ENCODE measurements at places on chromosomes 16 and 17.

DNA sequence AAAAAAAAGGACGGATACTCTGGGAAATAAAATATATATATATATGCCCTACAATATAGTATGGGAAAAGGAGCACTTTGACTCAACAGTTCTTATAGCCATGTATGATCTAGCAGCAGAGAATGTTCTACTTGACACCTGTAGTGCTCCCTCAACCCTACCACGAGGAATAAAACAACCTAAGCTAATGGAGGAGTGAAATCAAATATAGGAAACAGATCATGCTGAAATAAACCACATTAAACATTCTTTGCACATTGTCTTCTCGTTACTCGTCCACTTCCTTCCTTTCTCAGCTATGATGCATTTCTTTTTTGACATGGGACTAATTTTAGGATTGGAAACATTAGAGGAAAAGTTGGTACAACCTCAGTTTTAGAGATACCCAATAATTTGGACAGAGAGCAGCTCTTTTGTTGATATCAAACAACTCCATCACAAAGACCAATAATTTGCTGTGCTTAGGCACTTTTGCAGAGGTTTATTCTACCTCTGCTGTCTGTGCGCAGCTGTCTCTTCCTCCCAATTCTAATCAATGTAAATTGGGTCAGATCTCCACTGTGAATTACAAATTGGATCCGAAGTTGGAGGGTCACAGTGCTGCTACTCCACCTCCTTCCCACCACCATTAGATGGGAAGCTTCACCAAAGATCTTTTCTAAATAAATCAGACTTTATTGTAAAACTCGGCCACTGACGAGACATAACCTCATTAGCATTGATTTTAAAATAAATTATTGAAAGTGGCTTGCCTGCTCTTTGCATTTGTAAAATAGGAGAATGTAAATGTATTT, 65.8 kb downstream of the SNX11 start:
- DNase-seq, result no peak

DNA sequence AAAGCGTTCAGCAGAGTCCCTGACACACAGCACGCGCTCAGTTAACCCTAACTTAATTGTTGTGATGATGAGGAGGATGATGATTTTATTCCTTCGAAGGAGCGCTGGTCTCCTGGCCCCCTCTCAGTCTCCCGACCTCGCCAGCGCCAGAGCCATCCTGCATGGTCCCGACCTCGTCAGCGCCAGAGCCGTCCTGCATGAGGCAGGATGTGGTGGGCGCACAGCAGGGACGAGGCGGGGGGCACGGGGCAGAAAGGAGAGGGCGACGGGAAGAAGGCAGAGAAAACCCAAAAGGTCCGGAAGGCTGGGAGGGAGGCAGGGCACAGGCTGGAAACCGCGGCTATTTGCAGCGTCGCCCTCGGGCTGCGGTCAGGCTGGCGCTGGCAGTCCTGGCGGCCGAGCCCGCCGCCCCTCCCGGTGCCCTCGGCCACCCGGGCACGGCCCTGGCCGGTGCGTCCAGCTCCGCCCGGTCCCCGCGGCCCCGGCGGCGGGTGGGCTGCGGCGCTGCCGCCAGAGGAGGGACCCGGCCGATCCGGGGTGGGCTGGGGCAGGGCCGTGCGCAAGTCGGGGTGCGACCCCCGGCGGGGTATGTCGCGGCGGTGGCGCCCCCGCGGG, 3.0 kb upstream of the TAC4 start:
- DNase-seq, result peak; percentile 54

- peak; percentile 93 for DNase-seq
These were observed at the start of gene SCRN2 for GRCh38 chr17:47840742-47841487. SCRN2 (minus strand) TSS chr17:47841273; CDS start chr17:47840843, 430 bp downstream.

GRCh38 chr17:29566473-29567303, at the start of gene ABHD15:
ABHD15 (minus strand) TSS chr17:29567037; CDS start chr17:29566966, 71 bp downstream.
- peak; percentile 83 for DNase-seq

DNA sequence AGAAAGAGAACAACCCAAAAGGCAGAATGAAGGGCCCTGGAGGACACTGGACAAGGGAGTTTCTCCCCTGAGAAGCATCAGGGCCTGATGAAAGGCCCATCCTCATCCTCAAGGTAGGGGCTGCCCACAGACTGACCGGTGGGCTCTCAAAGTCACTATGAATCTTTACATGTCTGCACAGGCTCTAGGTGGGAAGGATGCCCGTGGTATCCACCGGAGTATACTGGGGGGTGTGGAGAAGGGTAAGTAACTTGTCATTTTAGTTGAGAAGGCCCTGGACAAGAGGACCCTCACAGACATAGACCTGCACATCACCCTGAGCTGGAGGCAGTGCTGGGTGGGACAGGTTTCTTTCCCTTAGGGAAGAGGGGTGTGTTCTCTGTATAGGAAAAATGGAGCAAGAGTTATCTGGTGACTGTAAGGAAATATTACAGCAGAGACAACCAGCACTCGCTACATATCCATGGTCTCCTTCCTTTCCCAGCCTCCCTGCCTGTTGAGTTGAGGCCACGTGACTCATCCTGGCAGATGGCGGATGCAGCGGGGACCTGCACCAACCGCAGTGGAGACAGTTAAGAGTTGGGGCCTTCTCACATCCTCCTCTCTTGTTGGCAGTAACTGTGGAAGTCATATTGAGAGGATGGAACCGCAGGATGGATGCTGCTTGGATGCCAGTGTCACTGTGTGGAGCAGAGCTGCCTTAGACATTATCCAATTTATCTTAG, 45.6 kb upstream of the KCNJ12 start:
- DNase-seq, result no peak

DNA sequence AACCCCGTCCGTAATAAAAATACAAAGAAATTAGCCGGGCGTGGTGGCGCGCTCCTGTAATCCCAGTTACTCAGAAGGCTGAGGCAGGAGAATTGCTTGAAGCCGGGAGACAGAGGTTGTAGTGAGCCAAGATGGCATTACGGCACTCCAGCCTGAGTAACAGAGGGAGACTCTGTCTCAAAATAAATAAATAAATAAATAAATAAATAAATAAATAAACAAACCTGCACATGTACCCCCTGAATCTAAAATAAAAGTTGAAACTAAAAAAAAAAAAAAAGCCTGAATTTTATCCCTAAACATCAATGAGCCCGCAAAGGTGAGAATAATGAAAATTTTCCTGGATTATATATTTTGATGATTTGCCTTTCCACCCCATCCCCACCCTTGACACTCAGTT, 124.7 kb downstream of the CDH11 start:
- no peak for DNase-seq

GRCh38 chr17:57649731-57650484, 95.2 kb downstream of the CCDC182 start:
- peak; percentile 95 for DNase-seq

GRCh38 chr17:45149037-45149668, 878 bp downstream of the HEXIM1 start:
- DNase-seq, result peak; percentile 85
